HCT116 (cell line): ENCODE measurements at places on chromosomes 2 and 18. TPM values are rescaled to one million over a fixed set of nuclear protein-coding genes. Genes with fewer than 3 reads are reported as not detected.

PROKR1 gene
- not detected for total RNA-seq

GRCh38 chr2:126449677-126450076 lies 206.3 kb upstream of the GYPC start:
- DNase-seq: no peak

DNA sequence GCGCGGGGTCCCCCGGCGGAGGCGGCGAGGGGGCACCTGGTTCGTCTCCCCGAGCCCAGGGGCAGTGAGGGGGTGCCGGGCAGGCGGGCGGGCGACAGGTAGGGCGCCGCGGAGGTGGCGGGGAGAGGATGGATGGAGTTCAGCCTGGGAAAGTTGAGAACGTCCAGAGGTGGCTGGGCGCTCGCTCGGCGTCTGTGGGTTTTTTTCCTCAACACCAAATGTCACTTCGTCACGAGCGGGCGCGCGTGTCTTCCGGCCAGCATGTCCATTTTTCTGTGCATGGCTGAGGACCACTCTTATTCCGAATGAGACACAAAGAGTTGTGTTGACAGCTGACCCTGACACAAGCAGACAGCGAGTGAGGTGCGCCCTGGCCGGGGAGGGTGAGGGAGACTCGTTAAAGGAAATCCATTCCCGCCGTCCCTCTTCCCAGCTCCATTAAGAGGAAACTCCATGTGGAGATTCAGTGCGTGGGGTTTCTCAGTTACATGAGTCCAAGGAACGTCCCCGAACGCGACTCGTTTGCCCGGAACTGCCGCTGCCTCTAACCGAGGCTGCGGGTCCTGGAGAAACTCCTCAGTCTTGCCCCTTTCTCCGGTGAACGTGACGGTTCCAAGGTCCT lies 859 bp downstream of the GREB1L start:
- no peak for DNase-seq

GRCh38 chr2:9637330-9637729 lies 6.5 kb upstream of the YWHAQ start:
- peak; percentile 53 for DNase-seq

SDC1 gene
- 32.0 TPM for total RNA-seq

DNA sequence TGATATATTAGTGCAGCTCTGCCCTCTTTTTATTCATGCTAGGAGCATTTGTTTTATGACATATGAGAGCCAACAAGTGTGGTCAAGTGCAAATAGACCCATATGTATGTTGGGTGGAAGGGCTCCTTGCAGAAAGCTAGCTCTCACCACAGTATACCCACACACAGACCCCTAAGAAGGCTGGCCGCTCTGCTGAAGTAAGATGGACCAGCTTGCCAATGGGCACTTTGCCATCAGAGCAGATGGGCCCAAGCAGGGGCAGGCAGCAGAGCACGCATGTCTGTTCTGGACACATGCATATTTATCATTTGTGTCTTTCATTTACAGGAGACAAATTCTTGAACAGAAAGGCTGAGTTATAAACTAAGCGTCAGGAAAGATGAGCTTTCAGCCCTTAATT lies 187.5 kb upstream of the DTNA start:
- no peak for DNase-seq

- DNase-seq: no peak
These were observed 415.9 kb downstream of the NBAS start for GRCh38 chr2:15145046-15145817.

ZAP70 gene
- 0.91 TPM for total RNA-seq

C2orf69 gene
- 21.6 TPM for total RNA-seq

POTEC gene
- not detected for total RNA-seq

MREG gene
- 16.9 TPM for total RNA-seq

SLC30A3 gene
- 20.5 TPM for total RNA-seq

DNA sequence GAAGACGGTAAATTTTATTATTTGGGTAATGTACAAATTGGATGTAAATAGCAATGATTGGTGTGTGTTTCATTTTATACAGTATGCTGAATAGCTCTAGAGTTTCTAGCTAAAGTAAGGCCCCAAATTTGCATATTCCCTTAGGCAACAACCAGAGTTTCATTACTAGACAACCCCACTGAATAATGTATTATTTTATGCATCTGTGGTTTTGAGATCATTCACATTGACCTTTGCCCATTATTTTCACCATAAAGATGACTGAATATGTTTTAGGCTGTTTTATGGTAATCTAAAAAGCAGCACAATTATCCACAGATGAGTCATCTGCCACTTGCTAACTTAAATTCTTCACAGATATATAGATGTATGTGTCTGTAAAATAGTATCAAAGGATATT lies 44.5 kb upstream of the C2orf74 start:
- no peak for DNase-seq

GRCh38 chr2:200695191-200695590 lies 109.4 kb downstream of the AOX1 start:
- no peak for DNase-seq

DNA sequence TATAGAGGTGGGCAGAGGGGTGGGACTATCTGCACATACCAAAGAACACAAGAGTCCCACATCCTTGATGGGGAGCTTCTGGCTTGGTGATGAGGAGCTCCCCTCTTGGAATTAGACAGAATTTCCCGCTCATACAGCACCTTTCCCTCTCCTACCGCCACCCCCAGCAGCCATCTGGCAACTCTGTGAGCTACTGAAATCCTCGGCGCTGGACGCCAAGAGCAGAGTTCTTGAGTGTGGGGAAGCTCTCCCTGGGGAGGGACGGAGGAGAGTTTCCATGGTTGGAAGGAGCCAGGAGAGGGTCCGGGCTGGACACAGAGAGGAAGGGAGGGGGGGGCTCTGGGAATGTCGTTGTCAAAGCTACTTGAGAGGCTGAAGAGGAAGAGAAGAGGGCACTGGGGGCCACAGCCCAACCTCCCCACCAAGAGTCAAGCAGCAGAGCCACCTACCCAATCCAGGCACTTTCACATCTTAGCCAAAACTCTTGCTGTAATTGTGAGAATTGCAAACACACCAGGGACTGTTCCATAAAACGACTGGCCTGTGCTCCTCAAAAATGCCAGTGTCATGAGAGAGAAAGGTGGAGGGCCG lies 89.4 kb upstream of the MCFD2 start:
- DNase-seq: no peak

DNA sequence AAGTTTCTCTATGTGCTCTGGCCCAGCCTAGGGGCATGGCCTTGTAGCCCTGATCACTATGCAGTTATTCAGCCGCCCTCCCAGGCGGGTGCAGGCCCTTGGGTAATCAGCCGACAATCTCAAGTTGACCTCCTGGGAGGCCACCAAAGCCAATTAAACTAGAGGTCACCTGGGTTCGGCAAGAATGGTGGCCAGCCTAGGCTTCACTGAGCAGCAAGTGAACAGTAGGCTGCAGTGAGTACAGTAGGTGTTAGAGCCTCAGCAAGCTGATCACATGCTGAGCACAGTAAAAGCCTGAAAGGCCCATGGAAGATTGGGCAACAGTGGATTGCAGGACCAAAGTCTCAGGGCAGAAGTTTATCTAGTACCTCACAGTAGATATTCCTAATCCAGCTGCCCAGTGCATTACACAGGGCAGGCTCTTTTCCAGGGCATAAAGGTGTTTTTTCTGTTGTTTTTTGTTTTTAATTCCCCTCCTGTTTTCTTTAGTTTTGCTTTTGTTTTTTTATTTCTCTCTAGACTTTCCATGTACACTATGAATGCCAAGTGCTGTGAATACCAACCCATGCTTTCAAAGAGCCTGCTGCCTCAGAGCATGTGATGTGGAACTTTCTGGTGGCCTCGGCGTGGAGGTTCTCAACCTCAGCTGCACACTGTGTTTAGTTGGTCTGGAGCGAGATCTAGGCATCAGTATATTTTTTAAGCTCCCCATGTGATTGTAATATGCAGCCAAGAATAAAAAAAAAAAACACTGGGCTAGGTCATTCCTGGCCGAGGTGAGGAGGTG lies 55.9 kb upstream of the ATL2 start:
- DNase-seq: no peak

KCNK3 gene
- 0.71 TPM for total RNA-seq

XDH gene
- 0.15 TPM for total RNA-seq

GRCh38 chr18:67726882-67727281 lies 210.4 kb upstream of the DSEL start:
- no peak for DNase-seq

SERTAD2 gene
- 80.1 TPM for total RNA-seq

- peak; percentile 19 for DNase-seq
These were observed 26.8 kb downstream of the MPHOSPH10 start for GRCh38 chr2:71157124-71157793.

GRCh38 chr2:62475172-62476011 lies 30.6 kb downstream of the TMEM17 start:
- no peak for DNase-seq

CROCC2 gene
- not detected for total RNA-seq

DNA sequence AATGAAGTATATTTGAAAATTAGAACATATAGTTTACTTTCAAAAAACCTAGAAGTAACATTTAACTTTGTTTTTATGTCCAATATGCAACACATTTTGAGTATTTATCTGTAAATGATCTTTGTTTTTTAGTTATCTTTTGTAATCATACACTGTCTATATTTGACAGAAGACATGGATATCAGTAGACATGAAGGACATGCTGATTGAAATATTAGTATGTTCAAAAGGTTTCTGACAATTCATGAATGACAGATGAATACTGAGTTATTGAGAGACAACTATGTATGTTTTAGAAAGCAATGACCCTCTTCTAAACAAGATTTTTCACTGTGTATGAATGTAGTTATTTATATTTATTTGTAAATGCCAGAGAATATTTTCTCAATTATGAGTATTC lies 215.6 kb upstream of the TMEFF2 start:
- no peak for DNase-seq

TMEM163 gene
- 0.12 TPM for total RNA-seq
